PC-3 (cell line): ENCODE measurements at places on chromosomes 2 and 18. TPM values are rescaled to one million over a fixed set of nuclear protein-coding genes. Genes with fewer than 3 reads are reported as not detected.

Gene TTN
- total RNA-seq, result 0.52 and 1.1 TPM in 2 replicates

GRCh38 chr2:236120141-236120601 lies 48.0 kb downstream of the GBX2 start:
- H3K4me1 ChIP-seq, result no peaks in the 10 kb centered on the region
- DNase-seq, result no peak
- H3K4me3 ChIP-seq, result no peak overlapping the region
- H3K27me3 ChIP-seq, result no peaks in the 10 kb centered on the region

- no peak overlapping the region for H3K4me3 ChIP-seq
- no peak for DNase-seq
- 0 out of 2 replicates have a peak, but pooled peaks cover 6% of the 10 kb centered on the region for H3K4me1 ChIP-seq
- H3K27ac ChIP-seq, result no peak overlapping the region
Measured at GRCh38 chr2:159298967-159299366, 12.5 kb upstream of the WDSUB1 start.

- H3K4me3 ChIP-seq, result no peak overlapping the region
- H3K36me3 ChIP-seq, result no peaks in the 10 kb centered on the region
- no peak for DNase-seq
- no peaks in the 10 kb centered on the region for H3K27me3 ChIP-seq
- no peaks in the 10 kb centered on the region for H3K4me1 ChIP-seq
Measured at GRCh38 chr18:27666016-27666415, 480.9 kb upstream of the CHST9 start.

Gene ABCB11
- total RNA-seq, result 0.11 and 0.29 TPM in 2 replicates

DNA sequence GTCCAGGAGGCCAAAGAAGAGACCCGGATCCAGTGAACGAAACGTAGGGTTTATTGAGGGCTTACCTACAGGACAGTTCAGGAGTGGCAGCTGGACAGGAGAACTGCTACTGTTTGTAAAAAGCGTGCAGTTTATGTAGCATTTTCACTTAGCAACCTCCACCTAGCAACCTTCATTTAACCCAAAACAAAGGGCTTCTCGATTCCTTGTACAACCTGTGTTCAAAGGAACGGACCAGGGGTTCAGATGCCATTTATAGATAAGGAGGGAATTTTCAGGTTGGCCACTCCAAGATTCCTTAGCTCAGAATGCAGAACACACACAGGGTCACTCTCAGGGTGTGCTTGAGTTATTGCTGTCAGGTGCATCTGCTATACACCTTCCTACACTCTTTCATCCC lies 65.1 kb upstream of the YWHAQ start:
- no peak for DNase-seq
- H3K27me3 ChIP-seq, result no peaks in the 10 kb centered on the region
- H3K4me3 ChIP-seq, result no peak overlapping the region
- no peaks in the 10 kb centered on the region for H3K36me3 ChIP-seq

- no peaks in the 10 kb centered on the region for H3K27me3 ChIP-seq
- H3K27ac ChIP-seq, result no peak overlapping the region
- no peaks in the 10 kb centered on the region for H3K4me1 ChIP-seq
- peaks cover 13% of the 10 kb centered on the region for H3K36me3 ChIP-seq
Measured at GRCh38 chr18:35239314-35239713, 1.5 kb upstream of the ZNF397 start.

Gene REEP1
- 0.06 TPM in 1 of 2 replicates, not detected in the other for total RNA-seq

Gene CD28
- not detected in 2 replicates for total RNA-seq

GRCh38 chr2:231032575-231033140 lies 4.7 kb upstream of the C2orf72 start:
- no peak for DNase-seq
- H3K27me3 ChIP-seq, result peaks cover 13% of the 10 kb centered on the region
- H3K27ac ChIP-seq, result no peak overlapping the region
- H3K4me3 ChIP-seq, result no peak overlapping the region

DNA sequence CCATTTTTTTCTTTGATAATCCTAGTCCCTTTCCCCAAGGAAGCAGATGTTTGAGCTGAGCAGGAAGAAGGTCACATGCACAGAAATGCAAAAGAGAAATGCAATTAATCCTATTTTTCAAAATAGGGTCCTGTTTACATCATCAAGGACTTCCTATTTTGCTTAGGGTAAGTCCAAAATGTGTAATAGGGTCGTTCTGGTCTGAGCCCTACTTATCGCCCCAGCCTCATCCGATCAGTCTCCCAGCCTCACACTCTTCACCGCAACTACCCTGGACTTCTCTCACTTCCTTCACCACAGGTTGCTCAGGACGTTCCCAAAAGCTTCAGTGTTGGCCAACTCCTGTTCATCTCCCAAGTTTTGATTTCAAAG lies 32.8 kb downstream of the FOSL2 start:
- H3K27ac ChIP-seq, result no peak overlapping the region
- H3K36me3 ChIP-seq, result no peaks in the 10 kb centered on the region
- no peaks in the 10 kb centered on the region for H3K27me3 ChIP-seq
- no peak for DNase-seq

Gene STARD6
- total RNA-seq, result not detected in 2 replicates

GRCh38 chr2:142997231-142997630 lies 119.8 kb downstream of the KYNU start:
- H3K27ac ChIP-seq, result no peak overlapping the region
- H3K27me3 ChIP-seq, result no peaks in the 10 kb centered on the region
- H3K36me3 ChIP-seq, result no peaks in the 10 kb centered on the region
- no peaks in the 10 kb centered on the region for H3K4me1 ChIP-seq

DNA sequence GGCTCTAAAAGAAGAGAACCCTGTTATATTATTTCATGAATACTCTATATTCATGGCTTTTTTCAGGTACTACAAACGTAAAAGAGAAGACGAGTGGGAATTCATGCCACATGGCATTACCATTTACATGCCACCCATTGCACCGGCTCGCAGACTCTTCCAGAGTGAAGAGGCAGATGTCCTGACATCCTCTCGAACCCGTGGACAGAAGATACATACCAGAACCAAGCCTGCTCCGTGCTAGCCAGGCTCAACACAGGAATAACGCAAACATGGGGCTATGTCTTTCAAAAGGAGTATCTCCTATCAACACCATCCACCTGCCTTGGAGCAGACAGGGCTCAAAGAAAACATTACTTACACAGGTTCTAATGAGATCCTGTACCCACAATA lies 168.8 kb downstream of the THADA start:
- H3K27ac ChIP-seq, result peak overlapping the region; percentile 93
- no peaks in the 10 kb centered on the region for H3K27me3 ChIP-seq
- DNase-seq, result no peak
- no peak overlapping the region for H3K4me3 ChIP-seq
- no peaks in the 10 kb centered on the region for H3K36me3 ChIP-seq
- peaks cover 57% of the 10 kb centered on the region for H3K4me1 ChIP-seq

DNA sequence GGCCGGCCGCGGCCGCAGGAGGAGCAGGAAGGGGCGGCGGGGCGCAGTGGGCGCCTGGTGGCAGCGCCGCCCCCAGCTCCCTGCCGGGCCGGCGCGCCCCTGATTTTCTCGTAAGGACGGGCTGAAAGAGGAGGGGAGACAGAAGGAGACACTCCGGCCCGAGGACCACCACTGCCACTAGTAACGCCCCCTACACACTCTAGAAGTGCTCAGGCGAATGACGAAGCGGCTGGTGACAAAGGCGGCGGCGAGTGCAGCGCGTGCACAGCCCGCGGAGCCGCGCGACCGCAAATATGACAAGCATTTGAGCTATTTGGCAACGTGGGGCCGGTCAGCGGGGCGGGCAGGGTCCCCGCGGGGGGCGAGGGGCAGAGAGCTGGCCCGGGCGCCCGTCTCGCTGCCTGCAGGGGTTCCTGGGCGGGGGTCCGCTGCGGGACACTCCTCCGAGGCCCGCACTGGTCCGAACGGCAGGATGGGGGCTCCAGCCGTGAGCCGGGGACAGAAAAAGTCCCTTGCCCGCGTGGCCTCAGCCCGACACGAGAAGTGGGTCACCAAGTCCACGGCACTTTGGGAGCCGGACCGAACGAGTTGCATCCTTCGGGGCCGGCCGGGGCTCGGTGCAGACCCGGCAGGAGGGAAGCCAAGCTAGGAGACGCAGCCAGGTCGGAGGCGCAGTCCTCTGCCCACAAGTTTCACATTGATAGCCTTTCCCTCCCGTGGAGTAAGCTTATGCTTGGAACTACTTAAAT lies 524 bp upstream of the SERTAD2 start:
- H3K27ac ChIP-seq, result peak overlapping the region; percentile 40
- H3K36me3 ChIP-seq, result no peaks in the 10 kb centered on the region
- peak; percentile 85 for DNase-seq
- peak overlapping the region; percentile 91 for H3K4me3 ChIP-seq

Gene SLC5A6
- total RNA-seq, result 46.0 and 48.1 TPM in 2 replicates

Gene ESCO1
- total RNA-seq, result 17.0 and 17.5 TPM in 2 replicates

GRCh38 chr18:51153659-51154371 lies 43.7 kb downstream of the MEX3C start:
- H3K27ac ChIP-seq, result no peak overlapping the region
- no peaks in the 10 kb centered on the region for H3K27me3 ChIP-seq
- no peak overlapping the region for H3K4me3 ChIP-seq
- DNase-seq, result no peak

Gene REG1B
- not detected in 2 replicates for total RNA-seq

- DNase-seq, result no peak
- H3K27ac ChIP-seq, result no peak overlapping the region
- no peaks in the 10 kb centered on the region for H3K4me1 ChIP-seq
- H3K4me3 ChIP-seq, result no peak overlapping the region
- peaks cover 18% of the 10 kb centered on the region for H3K36me3 ChIP-seq
- no peaks in the 10 kb centered on the region for H3K27me3 ChIP-seq
Measured at GRCh38 chr2:238350150-238350897, 30.0 kb downstream of the TRAF3IP1 start.

Gene TTLL4
- total RNA-seq, result 21.0 and 32.9 TPM in 2 replicates

GRCh38 chr2:144277622-144278354 lies 242.1 kb downstream of the ZEB2 start:
- H3K27me3 ChIP-seq, result no peaks in the 10 kb centered on the region
- H3K27ac ChIP-seq, result no peak overlapping the region
- DNase-seq, result no peak
- no peaks in the 10 kb centered on the region for H3K4me1 ChIP-seq
- no peak overlapping the region for H3K4me3 ChIP-seq

Gene SERPINB11
- total RNA-seq, result not detected in 2 replicates

- no peaks in the 10 kb centered on the region for H3K27me3 ChIP-seq
- H3K4me3 ChIP-seq, result no peak overlapping the region
Measured at GRCh38 chr2:127498386-127498785, 27.9 kb downstream of the IWS1 start.

Gene CAPN14
- 0.35 TPM in 1 of 2 replicates, not detected in the other for total RNA-seq

DNA sequence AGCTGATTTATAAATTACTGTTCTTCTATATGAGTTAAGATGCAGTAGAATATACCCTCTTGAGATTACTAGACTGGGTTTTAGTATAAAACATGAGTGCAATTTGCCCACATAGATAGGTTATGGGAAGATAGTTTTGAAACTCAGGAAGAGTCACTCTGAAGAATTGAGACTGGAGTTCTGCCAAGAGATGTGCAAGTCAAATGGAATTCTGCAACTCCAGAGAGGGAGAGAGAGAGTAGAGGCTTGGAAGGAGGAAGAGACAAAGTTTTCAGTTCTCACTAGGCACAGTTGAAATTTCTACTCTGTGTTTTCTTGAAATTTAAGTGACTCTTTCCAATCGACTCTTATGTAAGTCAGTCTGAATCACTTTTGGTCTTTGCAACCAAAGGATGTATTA lies 878.8 kb downstream of the TSN start:
- H3K27me3 ChIP-seq, result no peaks in the 10 kb centered on the region
- peak overlapping the region; percentile 49 for H3K27ac ChIP-seq
- H3K4me3 ChIP-seq, result peak overlapping the region; percentile 7; the same call in 1 of the 2 replicates
- peaks cover 27% of the 10 kb centered on the region for H3K4me1 ChIP-seq
- no peaks in the 10 kb centered on the region for H3K36me3 ChIP-seq

Gene AOX1
- 54.9 and 57.2 TPM in 2 replicates for total RNA-seq
